ENCODE measurements at places on chromosomes 12 and 14.

GRCh38 chr14:33232031-33232430 is 293.4 kb downstream of the NPAS3 start:
- DNase-seq = no peak

DNA sequence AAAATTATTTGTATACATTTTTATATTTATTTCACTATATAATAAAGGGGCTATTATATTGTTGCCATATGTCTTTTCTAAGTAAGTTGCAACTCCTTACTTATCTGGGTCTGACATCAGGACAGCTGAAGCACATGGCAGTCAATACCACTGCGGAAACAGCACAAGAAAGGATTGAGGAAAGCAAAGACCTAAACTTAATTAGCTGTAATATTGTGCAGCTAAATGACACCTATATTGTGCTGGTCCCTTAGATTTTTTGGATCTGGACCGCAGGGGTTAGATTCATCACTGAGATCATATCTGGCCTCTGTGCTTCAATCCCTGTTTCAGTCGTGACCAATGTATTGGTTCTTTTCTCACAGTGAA is 359.6 kb upstream of the DIO2 start:
- no peak for DNase-seq

DNA sequence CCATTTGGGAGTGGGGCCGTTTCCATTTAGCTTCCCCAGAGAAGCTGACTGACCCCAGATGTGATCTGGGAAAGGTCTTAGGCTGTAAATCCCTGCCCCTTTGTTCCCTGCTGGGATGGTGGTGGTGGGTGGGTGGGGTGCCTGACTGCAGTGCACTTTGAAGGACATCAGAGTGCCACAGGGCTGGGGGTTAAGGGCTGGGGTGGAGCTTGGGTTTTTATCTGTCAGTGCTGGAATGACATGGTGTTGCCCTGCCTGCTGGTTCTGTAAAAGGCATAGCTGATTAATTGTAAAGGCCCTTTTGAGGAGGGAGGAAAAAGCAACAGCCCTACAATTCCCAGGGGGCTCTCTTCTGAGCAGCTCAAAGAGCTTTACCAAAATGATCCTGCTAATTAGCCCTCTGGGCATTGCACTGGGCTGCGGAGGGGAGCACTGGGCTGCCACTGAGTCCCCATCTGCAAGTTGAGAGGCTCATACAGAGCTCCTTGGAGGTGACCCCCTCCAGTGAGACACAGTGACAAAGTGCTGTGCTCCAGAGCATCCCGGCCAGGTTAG is 21.1 kb downstream of the PLEKHG3 start:
- no peak for DNase-seq

GRCh38 chr14:50521912-50522341 is 10.4 kb downstream of the MAP4K5 start:
- DNase-seq = no peak

DNA sequence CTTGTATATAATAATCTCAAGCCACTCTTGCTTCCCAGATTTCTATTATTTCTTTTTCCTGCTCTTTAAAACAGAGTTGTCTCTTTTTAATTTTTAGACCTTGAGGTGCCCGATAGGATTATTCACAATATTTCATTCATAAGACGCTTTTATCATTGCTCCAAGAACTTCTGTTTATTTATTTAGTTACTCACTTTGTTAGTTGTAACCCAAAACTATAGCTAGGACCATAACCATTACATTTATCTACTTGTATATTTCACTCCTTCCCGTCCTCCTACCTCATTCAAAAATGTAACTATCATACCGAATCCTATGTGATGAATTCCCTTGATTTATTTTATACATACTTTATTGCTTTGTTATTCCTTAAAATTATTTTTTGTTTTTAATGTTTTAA is 7.1 kb downstream of the EIF2S3B start:
- no peak for DNase-seq

DNA sequence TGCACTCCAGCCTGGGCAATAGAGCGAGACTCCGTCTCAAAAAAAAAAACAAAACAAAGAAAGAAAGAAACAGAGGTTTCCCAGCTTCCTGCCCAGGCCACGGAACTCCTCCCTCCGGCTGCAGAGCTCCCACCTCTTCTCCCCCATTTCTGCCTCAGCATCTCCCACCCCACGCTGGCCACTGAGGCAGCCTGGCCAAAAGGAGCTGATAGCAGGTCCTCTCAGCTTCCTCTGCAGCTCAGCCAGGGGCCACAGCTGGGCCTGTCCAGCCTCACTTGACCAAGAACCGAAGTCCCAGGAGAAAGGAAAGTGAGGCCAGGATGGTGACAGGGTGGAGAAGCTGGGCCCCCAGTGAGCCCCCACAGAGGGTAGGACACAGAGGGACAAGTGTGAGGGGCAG is 33.4 kb upstream of the CD9 start:
- no peak for DNase-seq

GRCh38 chr14:57714487-57714931 is 151.4 kb downstream of the SLC35F4 start:
- DNase-seq = no peak

- no peak for DNase-seq
These were observed 325.1 kb downstream of the ALG10 start for GRCh38 chr12:34347367-34347766.

DNA sequence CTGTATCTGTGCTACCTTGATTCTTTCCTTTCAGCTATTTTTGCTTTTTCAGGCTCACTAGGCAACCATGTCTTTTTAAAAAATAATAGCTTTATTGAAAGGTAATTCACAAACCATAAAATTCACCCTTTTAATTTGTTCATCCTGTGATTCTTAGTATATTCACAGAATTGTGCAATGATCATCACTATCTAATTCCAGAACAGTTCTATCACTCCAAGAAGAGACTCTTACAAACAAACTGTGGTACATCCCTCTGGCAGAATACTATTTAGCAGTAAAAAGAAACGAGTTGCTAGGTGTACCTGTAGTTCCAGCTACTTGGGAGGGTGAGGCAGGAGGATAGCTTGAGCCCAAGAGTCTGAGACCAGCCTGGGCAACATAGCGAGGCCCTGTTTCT is 14.8 kb downstream of the CREBL2 start:
- no peak for DNase-seq

- DNase-seq = no peak
These were observed 13.6 kb downstream of the TTC9 start for GRCh38 chr14:70655110-70655826.

DNA sequence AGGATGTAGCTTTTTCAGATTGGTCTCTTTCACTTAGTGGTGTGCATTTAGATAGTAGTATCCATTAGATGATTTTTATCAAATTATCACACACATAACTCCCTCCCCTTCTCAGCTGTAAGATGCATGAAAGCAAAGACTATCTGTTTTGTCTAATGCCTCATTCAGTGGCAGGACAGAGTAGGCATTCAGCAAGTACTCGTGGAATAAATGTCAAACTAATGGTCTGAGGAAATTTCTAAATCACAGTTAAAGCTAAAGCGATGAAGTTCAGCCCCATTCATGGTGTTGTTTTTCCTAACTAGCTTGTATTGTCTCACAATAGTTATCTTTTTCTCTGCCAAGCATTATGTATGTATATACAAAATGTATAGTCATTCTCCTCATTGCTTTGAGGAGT is 16.1 kb downstream of the CCNK start:
- DNase-seq = no peak

DNA sequence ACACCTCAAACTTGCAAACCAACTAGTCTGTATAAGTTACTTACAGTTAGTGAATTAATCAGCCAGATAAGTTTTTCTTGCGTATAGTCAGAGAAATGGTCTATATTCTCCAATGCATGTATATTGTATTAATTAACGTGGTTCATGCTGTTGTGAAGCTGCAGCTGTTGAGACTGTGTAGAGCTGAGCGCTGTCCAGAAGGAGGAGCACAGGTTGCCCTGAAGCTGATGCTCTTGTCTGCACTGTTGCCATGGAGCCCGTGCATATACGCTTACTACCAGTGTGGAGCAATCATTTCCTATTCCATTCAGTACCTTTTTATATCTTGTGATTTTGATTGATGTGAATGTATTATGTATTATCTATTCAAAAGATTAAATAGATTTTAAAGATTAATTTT is 74.3 kb upstream of the ARID2 start:
- DNase-seq = no peak

GRCh38 chr14:98114122-98114895 is 1157.7 kb downstream of the BCL11B start:
- DNase-seq = no peak

DNA sequence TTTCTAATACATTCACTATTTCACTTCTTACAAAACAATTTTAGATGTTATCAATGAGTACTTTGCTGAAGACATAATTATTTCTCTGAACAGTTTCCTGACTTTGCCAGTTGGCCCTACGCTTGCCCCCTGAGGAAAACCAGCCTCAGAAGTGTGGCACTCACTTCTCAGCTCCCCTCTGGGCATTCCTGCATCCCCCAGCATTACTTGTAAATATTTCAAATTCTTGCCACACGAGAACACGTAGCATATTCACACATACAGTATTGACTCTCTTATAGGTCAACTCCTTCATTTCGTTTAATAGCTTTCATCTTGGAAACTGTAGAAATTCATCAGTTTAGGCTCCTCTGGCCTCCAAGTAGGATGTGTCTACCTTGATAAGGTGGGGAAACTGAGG is 65.2 kb downstream of the OTX2 start:
- no peak for DNase-seq

DNA sequence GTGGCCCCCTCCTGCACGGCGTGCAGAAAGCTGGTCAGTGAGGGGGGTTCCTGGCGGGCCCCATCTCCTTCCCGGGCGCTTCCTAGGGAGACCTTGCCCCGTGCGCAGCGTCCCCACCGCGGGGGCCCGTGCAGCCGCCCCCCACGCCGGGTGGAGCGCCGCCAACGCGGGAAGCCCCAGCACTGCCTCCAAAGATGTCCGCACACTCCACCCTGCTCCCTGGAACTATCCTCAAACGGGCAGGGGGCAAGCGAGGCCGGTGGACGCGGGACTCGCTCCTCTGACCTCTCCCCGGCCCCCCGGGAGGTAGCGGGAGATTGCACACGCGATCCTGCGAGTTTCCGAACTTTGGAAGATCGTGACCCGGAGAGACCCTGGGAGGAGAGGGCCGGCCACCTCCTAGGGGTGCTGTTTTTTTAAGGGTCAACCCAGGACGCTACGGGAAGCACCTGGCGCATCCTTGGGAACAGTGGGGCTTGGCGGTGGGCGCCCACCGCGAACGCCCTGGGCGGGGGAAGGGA is 1.5 kb upstream of the FZD10 start:
- DNase-seq = no peak

- no peak for DNase-seq
These were observed 54.7 kb upstream of the FKBP4 start for GRCh38 chr12:2739832-2740641.

DNA sequence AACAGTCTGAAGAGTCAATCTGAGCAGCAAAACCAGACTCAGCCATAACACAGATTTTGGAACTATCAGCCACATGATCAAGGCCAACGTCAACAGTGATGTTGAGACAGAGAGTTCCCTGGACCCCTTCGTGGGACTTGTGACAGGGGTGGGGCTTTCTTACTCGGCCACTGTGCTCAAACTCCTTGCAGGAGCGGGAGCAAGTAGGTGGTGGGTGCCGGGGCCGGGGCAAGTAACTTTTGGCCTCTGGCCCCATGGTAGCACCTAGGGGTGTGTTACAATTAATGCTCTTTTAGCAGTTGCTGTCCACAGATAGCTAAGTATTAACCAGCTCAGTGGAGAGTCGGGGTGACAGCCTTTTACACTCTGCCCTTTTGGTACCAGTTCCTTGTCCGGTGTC is 384.4 kb downstream of the NUAK1 start:
- no peak for DNase-seq

DNA sequence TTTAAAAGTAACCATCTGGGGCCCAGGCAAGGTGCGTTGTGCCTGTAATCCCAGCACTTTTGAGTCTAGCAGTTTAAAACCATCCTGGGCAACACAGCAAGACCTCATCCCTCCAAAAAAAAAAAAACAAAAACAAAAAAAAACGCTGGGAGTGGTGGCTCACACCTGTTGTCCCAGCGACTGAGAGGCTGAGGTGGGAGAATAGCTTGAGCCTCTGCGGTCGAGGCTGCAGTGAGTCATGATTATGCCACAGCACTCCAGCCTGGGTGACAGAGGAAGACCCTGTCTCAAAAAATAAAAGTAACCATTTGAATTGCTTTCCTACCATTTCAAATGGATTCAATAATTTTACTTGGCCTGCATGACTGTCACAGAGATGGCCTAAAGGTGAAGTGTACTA is 186.5 kb upstream of the ATP2B1 start:
- DNase-seq = no peak

DNA sequence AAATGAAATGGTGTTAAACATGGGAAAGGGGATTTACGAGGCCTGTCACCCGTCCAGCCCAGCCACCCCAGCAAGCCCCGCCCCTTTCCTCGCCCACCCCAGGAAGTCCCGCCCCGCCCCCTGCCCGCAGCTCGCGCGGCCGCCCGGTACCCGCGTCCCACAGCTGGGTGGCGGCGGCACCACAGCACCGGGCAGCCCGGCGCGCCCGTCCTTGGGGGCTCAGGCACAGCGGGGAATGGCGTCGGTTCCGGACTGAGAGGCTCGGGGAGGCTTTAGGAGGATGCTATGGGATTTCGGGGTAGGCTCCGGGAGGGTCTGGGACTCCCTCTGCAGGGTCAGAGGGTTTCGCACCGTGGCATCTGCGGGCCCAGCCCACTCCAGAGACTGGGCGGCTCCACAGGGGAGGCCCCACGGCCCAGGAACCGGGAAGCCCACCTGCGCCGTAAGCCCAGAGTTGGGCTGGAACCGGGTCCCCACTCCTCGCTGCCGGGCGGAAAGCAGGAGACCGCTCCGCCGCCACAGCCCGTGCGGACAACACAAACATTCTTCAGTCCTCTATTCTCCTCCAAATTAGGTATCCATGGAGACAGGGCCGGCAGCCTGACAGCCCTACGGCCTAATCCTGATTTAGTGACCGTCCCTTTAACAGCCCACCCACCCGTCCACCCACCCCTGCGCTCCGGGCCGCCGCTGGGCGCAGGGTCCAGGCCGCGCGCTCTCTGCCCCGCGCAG is 1.4 kb downstream of the FIGNL2 start:
- no peak for DNase-seq

DNA sequence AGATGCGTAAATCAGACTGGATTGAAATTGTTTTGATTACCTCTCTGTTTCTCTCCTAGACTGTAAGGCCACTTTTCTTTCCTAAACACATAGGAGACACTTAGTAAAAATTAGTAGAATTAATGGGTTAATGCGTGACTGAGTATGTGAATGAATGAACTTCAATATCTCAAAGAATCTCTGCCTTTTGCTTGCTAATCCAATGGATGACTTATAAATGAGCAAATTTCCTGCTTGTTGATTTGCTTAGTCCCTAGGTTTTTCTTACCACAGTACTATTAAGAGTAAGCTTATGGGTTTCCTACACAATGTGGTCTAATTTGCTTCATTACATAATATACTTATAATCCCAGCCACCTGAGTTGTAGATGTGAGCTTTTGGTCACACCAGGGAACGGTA is 164.1 kb downstream of the SRGAP1 start:
- no peak for DNase-seq

DNA sequence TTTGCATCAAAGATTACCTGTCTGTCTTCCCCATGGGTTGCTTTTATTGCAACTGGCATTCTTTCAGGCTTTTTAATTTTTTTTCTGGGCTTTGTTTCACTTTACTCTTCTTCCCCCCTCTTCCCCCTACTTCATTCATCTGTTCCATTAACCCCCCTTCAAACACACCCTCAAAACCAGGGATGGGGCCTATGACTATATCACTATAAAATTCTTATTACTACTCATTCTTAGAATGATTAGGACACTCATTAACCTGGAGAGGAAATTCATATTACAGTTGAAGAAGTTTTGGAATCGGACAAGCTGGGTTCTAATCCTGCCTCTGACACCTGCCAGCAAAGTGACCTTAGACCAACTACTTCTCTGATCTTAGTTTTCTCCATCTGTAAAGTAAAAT is 24.8 kb upstream of the MDM1 start:
- no peak for DNase-seq

GRCh38 chr14:93318927-93319326 is 13.9 kb downstream of the BTBD7 start:
- DNase-seq = no peak

Measured in NCI-H1048 (cell line).